IMR-90 (cell line): ENCODE measurements at places on chromosomes 12 and 14. TPM values are rescaled to one million over a fixed set of nuclear protein-coding genes. Genes with fewer than 3 reads are reported as not detected.

Gene NOVA1
- total RNA-seq: 0.90 and 1.1 TPM in 2 replicates

Gene NUP37
- 55.0 and 71.9 TPM in 2 replicates for total RNA-seq

Gene GALNT6
- total RNA-seq: 21.4 and 23.7 TPM in 2 replicates

Gene PPFIA2
- 0.28 and 1.3 TPM in 2 replicates for total RNA-seq

Gene HHIPL1
- 0.56 and 0.72 TPM in 2 replicates for total RNA-seq

Gene PLCZ1
- not detected in 2 replicates for total RNA-seq

Gene PLEKHG7
- under 0.01 TPM in 1 of 2 replicates, not detected in the other for total RNA-seq

Gene CLEC2A
- not detected in 2 replicates for total RNA-seq

Gene PAPLN
- 0.28 and 0.36 TPM in 2 replicates for total RNA-seq

Gene FOXG1
- total RNA-seq: not detected in 2 replicates

Gene OR4K13
- not detected in 2 replicates for total RNA-seq

Gene CAMKK2
- 15.0 and 15.2 TPM in 2 replicates for total RNA-seq

Gene CCDC197
- total RNA-seq: not detected in 2 replicates

Gene LRRC43
- total RNA-seq: 0.36 TPM in 1 of 2 replicates, not detected in the other

Gene TBX3
- 15.8 and 18.6 TPM in 2 replicates for total RNA-seq

Gene KSR2
- total RNA-seq: not detected in 2 replicates

Gene PRB3
- not detected in 2 replicates for total RNA-seq

Gene IFI27
- under 0.01 TPM in 1 of 2 replicates, not detected in the other for total RNA-seq

Gene HDAC7
- 10.4 and 10.6 TPM in 2 replicates for total RNA-seq

Gene KCNC2
- total RNA-seq: not detected in 2 replicates

Gene PMCH
- not detected in 2 replicates for total RNA-seq

Gene ABHD12B
- total RNA-seq: 0.18 TPM in 1 of 2 replicates, not detected in the other

Gene SLCO1A2
- total RNA-seq: not detected in 2 replicates

Gene GPR68
- total RNA-seq: 0.28 and 0.72 TPM in 2 replicates

Gene TAS2R19
- total RNA-seq: 5.0 and 8.1 TPM in 2 replicates

Gene ACSS3
- 1.4 and 2.0 TPM in 2 replicates for total RNA-seq

Gene HCAR2
- total RNA-seq: not detected in 2 replicates

Gene CACNA1C
- total RNA-seq: 1.6 and 1.9 TPM in 2 replicates

Gene TMTC1
- total RNA-seq: 31.9 and 36.4 TPM in 2 replicates

Gene NDRG2
- 0.36 and 0.56 TPM in 2 replicates for total RNA-seq

Gene PSMC1
- 194 and 325 TPM in 2 replicates for total RNA-seq

Gene DAO
- not detected in 2 replicates for total RNA-seq

Gene RPAP3
- 10.6 and 20.0 TPM in 2 replicates for total RNA-seq

Gene DBX2
- not detected in 2 replicates for total RNA-seq

Gene MYO1A
- total RNA-seq: under 0.01 TPM in 1 of 2 replicates, not detected in the other

Gene RNASE7
- total RNA-seq: not detected in 2 replicates

Gene DIO2
- 21.7 and 24.2 TPM in 2 replicates for total RNA-seq

Gene GUCY2C
- total RNA-seq: not detected in 2 replicates

Gene PLA2G1B
- total RNA-seq: not detected in 2 replicates

Gene FAM90A1
- total RNA-seq: under 0.01 TPM in 1 of 2 replicates, not detected in the other

Gene SLCO1B1
- total RNA-seq: not detected in 2 replicates

Gene LGR5
- total RNA-seq: not detected in 2 replicates

Gene TMEM233
- total RNA-seq: not detected in 2 replicates

Gene RBM19
- 18.3 and 19.2 TPM in 2 replicates for total RNA-seq

Gene ANKRD33
- under 0.01 TPM in 1 of 2 replicates, not detected in the other for total RNA-seq

Gene DHH
- under 0.01 TPM in 2 replicates for total RNA-seq

Gene SLC10A1
- total RNA-seq: not detected in 2 replicates

Gene CFAP251
- 9.1 and 9.4 TPM in 2 replicates for total RNA-seq

Gene MRPS35
- 27.4 and 46.9 TPM in 2 replicates for total RNA-seq

Gene INHBC
- not detected in 2 replicates for total RNA-seq

Gene RPGRIP1
- total RNA-seq: not detected in 2 replicates

Gene KLHL33
- total RNA-seq: under 0.01 TPM in 2 replicates

Gene KERA
- total RNA-seq: not detected in 2 replicates

Gene NAA25
- 25.5 and 28.3 TPM in 2 replicates for total RNA-seq
